ENCODE measurements at places on chromosomes 1 and 21. TPM values are rescaled to one million over a fixed set of nuclear protein-coding genes. Genes with fewer than 3 reads are reported as not detected.

Gene OR1C1
- total RNA-seq, result not detected

Gene RGS13
- total RNA-seq, result not detected

DNA sequence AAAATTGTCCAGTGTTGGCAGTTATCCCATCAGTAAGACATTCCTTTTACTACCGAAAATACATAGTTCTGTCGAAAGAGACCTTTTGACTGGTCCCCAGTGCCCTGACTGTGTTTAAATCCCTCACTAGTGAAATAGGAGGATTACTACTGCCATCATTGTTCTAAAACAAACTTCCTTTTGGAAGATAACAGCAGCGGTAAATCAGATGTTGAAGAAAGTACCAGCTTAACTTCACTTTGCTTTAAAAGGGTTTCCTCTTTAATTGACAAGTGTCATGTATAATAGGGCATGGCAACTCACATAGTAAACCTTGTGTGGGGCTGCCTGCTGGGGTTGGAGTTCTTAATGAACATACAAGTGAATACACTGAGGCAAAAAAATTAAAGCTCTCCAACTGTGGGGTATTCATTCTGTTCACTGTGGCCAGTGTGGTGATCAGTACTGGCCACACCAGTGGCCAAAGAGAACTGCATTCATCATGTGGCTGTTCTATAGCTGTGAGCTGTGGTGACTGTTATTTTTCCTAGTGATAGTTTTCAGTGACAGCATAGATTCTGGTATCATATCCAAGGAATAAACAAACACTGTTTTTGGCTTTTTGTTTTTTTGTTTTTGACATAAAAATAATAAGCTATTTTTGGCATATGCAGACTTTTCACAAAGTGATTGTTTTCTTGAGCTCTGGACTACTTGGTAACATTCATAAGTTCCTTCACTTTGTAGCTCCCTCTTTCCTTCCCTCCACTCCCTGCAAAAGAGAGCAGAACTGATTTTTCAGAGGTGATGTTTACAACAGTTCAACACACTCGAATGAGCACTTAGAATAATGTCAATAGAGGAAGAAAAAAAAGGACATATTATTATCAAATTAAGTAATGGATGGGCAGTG lies 74.5 kb downstream of the NFIA start:
- peaks cover 4% of the 10 kb centered on the region for H3K36me3 ChIP-seq
- H3K27ac ChIP-seq, result no peak overlapping the region
- no peak for DNase-seq
- no peak overlapping the region for H3K4me3 ChIP-seq

DNA sequence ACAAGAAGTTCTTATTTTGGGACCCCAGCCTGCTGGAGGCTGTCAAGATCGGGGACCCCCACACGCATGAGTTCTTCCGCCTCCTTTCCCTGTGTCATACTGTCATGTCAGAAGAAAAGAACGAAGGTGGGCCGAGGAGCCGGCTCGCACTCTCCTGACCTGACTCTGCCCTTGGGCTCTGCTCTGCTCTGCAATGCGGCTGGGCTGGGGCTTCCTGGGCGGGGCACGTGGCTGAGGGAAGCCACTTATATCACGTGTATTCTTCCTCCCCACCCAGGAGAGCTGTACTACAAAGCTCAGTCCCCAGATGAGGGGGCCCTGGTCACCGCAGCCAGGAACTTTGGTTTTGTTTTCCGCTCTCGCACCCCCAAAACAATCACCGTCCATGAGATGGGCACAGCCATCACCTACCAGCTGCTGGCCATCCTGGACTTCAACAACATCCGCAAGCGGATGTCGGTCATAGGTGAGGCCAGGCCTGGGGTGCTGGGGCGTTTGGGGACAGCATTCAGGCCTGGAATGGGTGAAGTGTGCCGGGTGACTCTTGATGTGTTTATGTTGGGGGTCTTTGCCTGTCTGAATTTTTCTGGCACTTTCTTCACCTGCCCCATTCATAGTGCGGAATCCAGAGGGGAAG lies 17.6 kb downstream of the ATP8B2 start:
- peak; percentile 78 for DNase-seq
- no peaks in the 10 kb centered on the region for H3K27me3 ChIP-seq
- peaks cover 73% of the 10 kb centered on the region for H3K36me3 ChIP-seq
- H3K4me3 ChIP-seq, result peak overlapping the region; percentile 62
- H3K4me1 ChIP-seq, result peaks cover 84% of the 10 kb centered on the region

DNA sequence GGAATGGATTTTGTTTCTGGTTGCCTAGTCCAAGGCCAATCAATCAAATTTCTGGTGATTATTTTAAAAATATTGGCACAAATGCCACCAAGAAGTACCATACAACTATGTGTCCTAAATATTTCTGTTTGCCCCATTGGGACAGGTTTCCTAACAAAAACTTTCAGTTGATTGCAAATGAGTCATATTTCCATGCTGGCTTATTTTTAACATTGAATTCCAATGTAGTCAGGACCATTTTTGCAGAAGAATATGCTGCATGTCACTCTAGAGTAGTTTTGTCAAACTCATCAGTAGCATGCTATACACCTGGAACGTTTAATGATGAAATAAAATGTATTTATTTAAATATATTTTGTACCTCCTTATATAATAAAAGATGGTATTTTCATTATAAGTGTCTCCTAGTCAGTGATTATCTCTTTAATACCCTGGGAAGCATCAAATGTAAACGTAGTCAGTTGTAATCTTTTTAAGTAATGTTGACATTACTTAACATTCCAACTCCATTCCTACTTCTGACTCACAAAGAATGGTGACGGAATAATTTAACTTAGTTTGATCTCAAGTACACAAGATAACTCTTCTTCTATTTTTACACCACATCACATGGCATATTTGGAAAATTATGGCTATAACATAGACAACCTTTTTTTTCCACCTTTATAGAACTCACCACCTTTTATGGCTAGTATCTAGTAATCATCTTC lies 39.0 kb upstream of the USH2A start:
- no peak overlapping the region for H3K27ac ChIP-seq
- H3K27me3 ChIP-seq, result no peaks in the 10 kb centered on the region
- H3K4me3 ChIP-seq, result no peak overlapping the region
- DNase-seq, result no peak

Data from activated CD4-positive, alpha-beta T cell treated with anti-CD3 and anti-CD28 coated beads for 36 hours (primary cell).